ENCODE measurements at places on chromosomes 12 and 14. TPM values are rescaled to one million over a fixed set of nuclear protein-coding genes. Genes with fewer than 3 reads are reported as not detected.

P2RX2 gene
- not detected for total RNA-seq

DDHD1 gene
- 10.1 TPM for total RNA-seq

DNA sequence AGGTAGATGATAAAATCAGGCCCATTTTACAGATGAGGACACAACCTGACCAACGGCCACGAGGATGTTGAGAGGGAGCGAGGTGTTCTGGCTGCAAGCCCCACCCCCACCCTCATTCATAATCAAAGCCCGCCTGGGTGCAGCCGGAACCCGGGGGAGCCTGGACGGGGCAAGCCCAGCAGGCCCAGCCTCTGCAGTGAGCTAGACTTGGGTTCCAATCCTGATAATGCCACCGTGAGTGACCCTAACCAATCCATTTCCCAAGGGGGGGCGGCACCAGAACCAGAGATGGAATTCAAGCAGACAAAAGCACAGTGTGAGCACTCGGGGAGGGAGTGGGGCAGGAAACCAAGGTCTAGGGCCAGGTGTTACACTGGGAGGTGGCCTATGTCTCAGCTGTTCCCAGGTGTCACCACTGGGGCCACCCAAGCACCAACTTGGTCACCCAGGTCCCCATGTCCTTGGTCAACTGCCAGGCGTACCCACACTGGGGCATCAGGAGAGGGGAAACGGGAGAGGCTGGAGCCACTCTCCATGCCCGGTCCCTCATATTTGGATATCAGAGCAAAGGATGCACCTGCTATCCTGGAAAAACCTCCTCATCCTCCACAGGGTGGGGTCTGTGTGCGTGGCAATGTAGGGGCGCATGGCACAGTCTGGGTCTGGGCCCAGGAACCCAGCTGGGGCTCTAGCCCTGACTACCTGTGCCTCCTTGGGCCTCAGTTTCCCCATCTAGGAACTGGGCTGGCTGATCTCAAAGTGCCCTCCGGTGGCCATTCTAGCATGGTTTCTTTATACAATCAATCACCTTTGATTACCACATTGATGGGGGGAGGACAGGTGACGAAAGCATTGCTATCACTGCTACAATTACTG, 58.4 kb downstream of the FAM222A start:
- no peak for DNase-seq
- no peak overlapping the region for H3K27ac ChIP-seq
- H3K4me1 ChIP-seq, result peaks cover 7% of the 10 kb centered on the region

DNA sequence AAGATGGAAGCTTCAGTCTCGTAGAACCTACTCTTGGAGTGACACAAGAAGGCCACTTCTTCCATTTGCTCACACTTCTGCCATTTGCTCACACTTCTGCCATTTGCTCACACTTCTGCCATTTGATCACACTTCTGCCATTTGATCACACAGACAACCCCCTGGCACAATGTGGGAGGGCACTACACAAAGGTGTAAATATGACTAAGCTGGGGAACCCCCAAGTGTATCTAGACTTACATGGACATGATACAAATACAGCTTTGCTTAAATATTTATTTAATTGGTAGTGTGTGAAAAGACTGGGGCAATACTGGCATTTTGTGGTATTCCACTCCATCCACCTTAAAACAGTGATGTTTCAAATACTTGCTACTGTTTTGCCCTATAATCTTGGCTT, 296.2 kb upstream of the PPFIA2 start:
- H3K27ac ChIP-seq, result no peak overlapping the region
- no peak for DNase-seq
- H3K4me3 ChIP-seq, result no peak overlapping the region

GRCh38 chr12:15729097-15729496, 60.1 kb downstream of the EPS8 start:
- H3K27me3 ChIP-seq, result no peaks in the 10 kb centered on the region
- no peak overlapping the region for H3K27ac ChIP-seq
- no peaks in the 10 kb centered on the region for H3K36me3 ChIP-seq
- no peak for DNase-seq
- no peak overlapping the region for H3K4me3 ChIP-seq

- H3K4me1 ChIP-seq, result peaks cover 47% of the 10 kb centered on the region
- H3K27ac ChIP-seq, result no peak overlapping the region
- H3K4me3 ChIP-seq, result no peak overlapping the region
- DNase-seq, result no peak
- H3K27me3 ChIP-seq, result no peaks in the 10 kb centered on the region
- H3K36me3 ChIP-seq, result no peaks in the 10 kb centered on the region
Observed at GRCh38 chr12:31524791-31525495, 66.0 kb downstream of the DENND5B start.

DNA sequence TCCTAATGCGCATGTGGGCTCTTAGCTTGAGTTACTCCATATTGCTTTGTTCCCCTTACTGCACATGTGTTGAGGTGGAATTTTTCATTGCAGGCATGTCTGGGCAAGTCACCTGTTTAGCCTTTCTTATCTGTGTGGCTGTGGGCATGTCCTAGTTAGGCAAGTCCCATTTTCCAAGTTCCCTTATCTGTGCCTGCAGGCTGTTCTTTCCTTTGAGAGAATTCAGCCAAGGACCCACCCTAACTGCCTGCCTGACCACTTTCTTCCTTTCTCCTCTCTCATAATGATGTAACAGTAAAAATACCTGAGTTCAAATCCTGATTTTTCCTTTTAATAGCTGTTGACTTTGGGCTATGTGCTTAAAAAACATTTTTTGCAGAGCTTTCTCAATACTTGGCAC, 870.6 kb downstream of the NRXN3 start:
- no peak overlapping the region for H3K27ac ChIP-seq
- H3K4me1 ChIP-seq, result no peaks in the 10 kb centered on the region
- H3K36me3 ChIP-seq, result no peaks in the 10 kb centered on the region
- no peaks in the 10 kb centered on the region for H3K27me3 ChIP-seq
